ENCODE measurements at places on chromosomes 11 and 22.

- DNase-seq, result no peak
These were observed 708.9 kb upstream of the CCDC179 start for GRCh38 chr11:23569134-23569533.

DNA sequence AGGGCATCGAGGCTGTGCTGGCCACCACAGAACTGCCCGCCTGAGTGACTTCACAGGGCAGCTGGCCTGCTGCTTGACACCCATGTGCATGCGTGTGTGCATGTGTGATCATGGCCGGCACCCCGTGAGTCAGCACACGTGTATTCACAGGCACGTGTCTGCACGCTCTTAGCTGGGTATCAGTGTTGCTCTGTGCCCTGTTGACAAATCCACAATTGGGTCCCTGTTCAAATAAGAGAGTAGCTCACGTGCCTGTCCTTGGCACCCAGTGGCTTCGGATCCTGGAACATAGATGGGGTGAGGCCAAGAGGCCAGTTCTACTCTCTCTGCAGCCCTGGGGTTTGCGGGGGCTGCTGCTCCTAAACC lies 14.0 kb downstream of the B3GAT1 start:
- no peak for DNase-seq

DNA sequence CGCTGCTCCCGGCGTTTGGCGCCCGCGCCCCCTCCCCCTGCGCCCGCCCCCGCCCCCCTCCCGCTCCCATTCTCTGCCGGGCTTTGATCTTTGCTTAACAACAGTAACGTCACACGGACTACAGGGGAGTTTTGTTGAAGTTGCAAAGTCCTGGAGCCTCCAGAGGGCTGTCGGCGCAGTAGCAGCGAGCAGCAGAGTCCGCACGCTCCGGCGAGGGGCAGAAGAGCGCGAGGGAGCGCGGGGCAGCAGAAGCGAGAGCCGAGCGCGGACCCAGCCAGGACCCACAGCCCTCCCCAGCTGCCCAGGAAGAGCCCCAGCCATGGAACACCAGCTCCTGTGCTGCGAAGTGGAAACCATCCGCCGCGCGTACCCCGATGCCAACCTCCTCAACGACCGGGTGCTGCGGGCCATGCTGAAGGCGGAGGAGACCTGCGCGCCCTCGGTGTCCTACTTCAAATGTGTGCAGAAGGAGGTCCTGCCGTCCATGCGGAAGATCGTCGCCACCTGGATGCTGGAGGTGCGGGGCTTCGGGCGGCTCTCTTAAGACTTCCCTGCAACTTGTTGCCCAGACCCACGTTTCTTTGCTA lies at the start of gene CCND1:
Gene CCND1, plus strand, starts transcription at position 162 of the 587 bp plus-strand sequence. Its CDS starts 158 bp downstream, at position 320.
- peak; percentile 88 for DNase-seq

DNA sequence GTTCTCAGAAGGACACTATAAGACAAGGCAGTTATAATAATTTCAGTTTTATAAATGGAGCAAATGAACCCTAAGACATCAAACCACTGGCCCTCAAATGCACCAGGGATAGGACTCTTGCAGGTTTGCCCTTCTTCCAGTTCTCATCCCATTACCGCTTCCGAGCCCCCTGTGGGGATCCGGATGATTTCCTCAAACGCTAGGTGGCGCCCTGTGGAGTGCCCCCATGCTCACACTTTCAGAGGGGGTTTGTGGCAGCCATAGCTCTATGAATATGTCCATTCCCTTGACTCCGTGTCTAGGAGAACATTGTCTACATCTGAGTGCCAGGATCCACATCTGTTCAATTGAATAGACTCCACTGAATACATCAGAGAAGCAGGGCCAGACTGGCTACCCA lies 816.3 kb downstream of the NTM start:
- no peak for DNase-seq

DNA sequence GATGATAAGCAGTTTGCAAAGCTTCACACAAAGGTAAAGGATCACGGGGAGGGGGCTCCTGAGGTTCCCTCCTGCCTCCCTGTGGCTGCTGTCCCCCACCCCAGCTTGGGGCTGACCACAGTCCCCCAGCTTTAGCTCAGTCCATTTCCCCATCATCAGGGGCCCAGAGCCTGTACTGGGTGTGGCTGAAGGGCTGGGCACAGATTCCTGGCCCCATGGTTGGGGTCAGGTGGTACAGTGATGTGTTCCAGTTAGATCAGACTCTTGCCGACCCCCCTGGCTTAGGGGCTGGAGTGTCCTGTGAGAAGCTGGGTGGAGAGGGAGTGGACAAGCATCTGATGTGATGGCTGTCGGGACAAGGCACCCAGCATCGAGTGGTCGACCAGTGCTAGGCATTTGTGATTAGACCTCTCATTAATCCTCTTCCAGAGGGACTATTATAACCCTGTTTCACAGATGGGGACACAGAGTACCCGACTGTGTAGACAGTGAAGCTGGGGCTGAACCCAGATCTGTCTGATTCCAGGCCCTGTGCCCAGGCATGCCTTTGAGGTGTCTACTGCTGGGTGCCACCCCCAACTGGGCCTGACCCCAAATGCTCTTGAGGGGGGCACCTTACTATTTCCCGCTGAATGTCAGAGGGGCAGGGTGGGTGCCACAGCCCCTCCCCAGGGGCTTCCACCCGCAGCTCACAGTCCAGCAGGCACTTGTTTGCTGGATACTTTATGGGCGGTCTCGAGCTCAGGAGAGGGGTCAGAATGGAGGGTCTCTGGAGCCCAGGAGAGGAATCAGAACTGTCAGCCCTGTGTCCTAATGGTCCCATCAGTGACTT lies 4.3 kb downstream of the SHANK3 start:
- no peak for DNase-seq

- DNase-seq, result no peak
These were observed 9.7 kb upstream of the PGA3 start for GRCh38 chr11:61193596-61193995.

DNA sequence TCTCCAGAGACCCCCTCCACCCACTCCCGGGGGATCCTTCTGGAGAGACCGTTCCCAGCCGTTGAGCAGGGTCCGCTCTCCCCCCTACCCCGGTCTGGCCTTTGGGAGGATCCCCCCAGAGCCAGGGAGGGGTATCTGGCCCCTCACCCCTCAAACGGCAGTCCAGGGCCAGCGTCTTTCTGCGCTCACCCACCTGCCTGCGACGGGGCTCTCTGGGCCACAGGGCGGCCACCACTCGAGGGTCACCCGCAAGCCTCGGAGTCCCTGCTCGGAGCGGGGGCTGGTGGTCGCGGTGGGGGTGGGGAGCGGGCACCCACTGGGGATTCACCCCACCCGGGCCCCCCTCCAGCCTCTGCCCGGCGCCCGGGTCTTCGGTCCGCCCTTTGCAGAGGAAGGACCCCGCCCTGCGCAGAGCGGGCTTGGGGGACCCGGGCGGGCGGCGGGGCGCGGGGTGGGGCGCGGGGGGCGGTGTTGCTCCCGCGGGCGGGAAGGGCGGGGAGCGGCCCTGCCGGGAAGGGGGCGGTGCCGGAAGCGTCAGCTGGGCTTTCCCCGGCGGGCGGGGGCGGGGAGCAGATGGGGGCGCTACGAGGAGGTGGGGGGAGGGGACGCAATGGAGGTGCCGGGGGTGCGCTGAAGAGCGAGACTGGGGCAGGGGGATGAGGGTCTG lies 16.6 kb downstream of the CRELD2 start:
- DNase-seq, result no peak

GRCh38 chr11:64894070-64894811 lies 15.8 kb upstream of the EHD1 start:
- DNase-seq, result no peak

DNA sequence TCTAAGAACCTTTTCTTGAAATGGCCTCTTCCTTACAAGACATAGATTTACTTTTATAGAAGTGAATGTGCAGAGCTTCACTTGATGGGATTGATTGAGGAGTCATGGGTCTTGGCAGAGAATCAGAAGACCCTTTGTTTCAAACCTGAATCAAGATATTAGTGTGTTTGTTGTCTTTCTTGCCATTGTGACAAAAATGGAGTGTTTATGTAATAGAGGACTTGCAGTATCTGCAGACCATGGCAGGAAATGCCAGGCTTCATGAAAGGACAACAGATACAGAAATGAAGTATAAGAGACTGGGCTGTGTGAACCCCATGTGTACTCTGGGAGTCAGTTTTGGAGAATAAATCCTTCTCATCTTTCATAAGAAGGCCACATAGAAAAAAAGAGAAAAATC lies 72.9 kb upstream of the HORMAD2 start:
- DNase-seq, result no peak

DNA sequence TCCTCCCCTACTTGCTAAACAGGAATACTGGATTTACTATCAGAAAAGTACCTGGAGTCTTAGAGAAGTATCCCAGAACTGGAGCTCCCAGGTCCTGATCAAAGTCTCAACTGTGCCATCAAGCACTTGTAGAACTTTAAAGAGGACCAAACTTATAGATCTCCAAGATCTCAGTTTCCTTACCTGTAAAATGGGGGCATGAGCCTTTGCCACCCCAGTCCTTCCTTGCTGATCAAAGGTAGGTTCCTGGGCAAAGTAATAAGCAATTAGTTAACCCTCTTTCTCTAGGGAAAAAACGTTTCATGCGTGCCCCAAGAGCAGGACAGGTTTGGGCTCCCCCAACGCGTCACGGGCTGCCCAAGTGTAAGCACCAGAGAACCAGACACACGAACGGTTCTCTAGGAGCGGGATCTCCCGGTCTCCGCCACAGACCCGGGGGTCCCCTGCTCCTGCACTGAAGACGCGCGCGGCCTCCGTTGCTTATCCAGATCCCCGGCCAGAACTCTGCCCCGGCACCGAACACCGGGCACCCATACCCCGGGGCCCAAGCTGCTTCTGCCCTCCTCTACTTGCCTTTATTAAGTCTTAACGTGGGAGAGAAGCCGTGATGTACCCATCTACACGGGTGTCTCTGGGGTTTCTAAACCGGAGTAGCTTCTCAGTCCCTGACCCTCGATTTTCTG lies 505 bp downstream of the ZNF214 start:
- no peak for DNase-seq

DNA sequence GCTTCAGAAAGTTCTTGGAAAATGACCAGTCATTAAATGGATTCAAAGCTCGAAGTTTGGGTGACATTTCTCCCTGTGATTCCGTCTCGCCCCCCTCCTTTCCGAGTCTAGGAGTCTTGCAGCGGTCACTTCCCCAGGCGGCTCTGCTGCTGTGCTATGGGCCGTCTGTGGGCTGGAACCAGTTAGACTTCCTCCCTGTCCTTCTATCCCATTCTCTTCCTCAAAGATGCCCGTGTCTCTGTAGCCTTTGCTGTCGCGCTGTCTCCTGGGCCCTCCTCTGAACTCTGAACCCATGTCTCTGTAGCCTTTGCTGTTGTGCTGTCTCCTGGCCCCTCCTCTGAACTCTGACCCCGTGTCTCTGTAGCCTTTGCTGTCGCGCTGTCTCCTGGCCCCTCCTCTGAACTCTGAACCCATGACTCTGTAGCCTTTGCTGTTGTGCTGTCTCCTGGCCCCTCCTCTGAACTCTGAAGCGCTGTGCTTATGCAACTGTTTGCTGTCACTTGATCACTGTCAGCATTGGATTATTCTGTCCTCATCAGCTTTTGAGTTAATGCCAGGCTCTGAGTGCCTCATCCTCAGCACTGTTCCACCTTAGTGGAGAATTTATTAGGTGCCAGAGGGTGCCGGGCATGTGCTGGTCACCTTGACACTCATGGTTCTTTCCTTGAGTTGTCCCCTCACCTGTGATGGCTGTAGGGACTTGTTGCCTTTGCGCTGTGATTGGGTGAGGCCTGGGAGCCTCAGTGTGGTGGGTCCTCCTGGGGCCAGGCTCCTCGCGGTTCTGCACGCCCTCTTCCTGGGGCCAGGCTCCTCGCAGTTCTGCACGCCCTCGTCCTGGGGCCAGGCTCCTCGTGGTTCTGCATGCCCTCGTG lies 173.3 kb downstream of the TBC1D22A start:
- no peak for DNase-seq

DNA sequence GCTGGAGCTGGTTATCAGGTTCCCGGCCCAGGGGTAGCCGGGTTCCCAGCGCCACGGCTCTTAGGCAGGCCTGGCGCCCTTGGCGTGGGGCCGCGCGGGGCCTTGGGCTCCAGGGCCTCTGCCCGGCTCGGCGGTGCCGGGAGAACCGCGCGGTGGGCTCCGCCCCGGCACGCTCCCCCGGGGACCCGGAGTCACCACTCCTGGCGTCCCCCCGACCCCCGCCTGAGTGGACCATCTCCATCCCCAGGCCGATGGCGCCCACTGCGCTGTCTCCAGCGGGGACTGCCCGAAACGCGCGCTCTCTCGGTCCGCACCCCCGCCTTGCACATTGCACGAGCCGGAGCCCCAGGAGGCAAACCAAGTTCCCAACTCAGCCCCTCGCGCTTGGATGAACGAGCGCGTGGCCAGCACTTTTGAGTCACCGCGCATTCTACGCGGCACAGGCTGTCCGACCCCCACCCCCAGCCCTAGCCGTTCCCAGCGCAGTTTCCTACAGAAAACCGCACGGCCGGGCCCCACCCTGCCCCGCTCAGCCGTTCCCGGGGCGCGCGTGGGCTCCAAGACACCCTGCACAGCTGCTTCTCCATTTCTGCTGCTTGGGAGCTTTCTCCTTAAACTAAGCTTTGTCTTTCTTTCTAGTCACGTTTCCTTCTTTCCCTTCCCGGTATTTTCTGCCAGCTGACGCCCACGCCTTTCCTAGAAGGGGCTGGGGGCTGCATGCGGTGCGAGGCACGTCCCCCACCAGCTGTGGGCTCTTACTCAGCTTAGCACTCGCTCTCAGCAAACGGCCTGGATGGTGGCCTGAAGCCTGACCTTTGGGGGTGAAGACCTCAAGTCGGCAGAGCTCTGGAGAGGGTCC lies 650 bp upstream of the CHID1 start:
- DNase-seq, result no peak

- no peak for DNase-seq
These were observed 28.8 kb upstream of the P2RY2 start for GRCh38 chr11:73189315-73189714.

GRCh38 chr11:130042093-130042591 lies 27.6 kb upstream of the APLP2 start:
- DNase-seq, result no peak

GRCh38 chr11:67450796-67451657 lies 1.5 kb downstream of the GPR152 start:
- DNase-seq, result no peak

- no peak for DNase-seq
These were observed 107.6 kb downstream of the WNT7B start for GRCh38 chr22:45869340-45869847.

DNA sequence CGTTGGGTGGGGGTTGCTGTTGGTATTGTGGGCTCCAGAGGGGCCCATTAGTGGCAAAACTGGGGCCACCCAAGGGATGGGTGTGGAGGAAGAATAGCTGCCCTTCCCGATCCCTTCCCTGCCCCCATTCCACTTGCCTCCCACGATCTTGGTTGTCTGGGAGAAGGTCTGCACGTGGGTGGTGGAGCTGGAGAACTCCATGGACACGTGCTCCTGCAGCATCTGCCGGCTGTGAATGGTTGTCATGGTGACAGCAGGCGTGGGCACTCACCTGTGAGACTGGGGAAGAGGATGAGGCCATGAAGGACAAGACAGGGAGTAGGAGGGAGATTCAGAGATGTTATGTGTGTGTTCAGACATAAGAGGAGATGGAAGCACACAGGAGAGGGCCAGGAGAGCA lies 2.0 kb downstream of the IGSF22 start:
- no peak for DNase-seq

GRCh38 chr11:100741866-100742625 lies 55.0 kb downstream of the ARHGAP42 start:
- DNase-seq, result no peak

GRCh38 chr11:135027461-135027860 lies 615.4 kb upstream of the B3GAT1 start:
- peak; percentile 65 for DNase-seq

GRCh38 chr22:37336579-37336978 lies 54.3 kb downstream of the CYTH4 start:
- DNase-seq, result no peak
